ENCODE measurements at places on chromosomes 7 and 10. TPM values are rescaled to one million over a fixed set of nuclear protein-coding genes. Genes with fewer than 3 reads are reported as not detected.

LLCFC1 gene
- polyA plus RNA-seq: 6.6 TPM

SYNPO2L gene
- polyA plus RNA-seq: 0.51 TPM

ADRB1 gene
- polyA plus RNA-seq: 0.64 TPM

LIPK gene
- not detected for polyA plus RNA-seq

DNA sequence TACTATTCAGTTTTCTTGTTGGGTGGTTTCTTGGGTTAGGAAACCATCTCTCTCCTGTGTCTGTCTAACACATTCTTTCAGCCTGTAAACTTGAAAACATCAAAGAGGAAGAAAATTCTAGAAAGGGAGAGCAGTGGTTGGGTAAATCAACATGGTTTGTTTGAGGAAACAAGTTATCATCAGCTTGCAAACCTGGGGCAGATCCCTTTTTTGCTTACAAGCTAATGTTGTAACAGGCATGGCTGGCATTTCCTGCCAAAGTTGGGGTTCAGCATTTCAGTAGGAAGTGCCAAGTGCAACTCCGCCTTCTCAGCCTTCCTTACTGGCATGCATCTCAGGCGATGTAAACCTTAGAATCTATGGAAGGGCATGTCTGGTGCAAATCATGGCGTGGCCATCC, 112.6 kb downstream of the EEPD1 start:
- no peak for DNase-seq

- no peak for DNase-seq
These were observed 363.2 kb downstream of the PRPF18 start for GRCh38 chr10:13949844-13950542.

DNA sequence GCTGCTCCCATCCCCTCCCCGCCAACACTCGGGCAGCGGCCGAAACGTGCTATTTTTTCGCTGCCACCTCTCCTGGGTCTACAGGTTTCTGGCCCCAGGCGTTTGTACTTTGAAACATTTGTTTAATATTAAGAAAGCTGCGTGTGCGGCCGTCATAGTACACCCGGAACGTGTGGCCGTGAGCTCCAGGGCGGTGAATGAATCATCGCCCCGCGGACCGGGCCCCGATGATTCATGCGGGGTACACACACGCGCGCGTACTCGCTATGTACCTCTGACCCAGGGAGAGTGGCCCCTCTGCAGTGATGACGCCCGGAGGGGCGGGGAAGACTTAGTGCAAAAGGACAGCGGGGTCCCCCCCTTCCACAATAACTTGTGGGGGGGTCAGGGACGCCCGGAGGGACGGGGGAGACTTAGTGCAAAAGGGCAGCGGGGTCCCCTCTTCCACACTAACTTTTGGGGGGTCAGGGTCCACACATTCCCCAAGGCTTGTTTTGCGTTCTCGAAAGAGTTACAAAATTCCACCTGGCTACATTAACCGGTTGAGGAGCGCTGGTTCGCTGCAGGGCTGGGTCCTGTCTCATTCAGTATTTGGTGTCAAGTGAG, 56.5 kb upstream of the PCGF5 start:
- peak; percentile 88 for DNase-seq
